ENCODE measurements at places on chromosomes 16 and 17.

GRCh38 chr16:87213536-87213935 is 103.7 kb downstream of the C16orf95 start:
- DNase-seq = no peak

GRCh38 chr16:58488531-58488930 is 11.4 kb upstream of the NDRG4 start:
- no peak for DNase-seq

DNA sequence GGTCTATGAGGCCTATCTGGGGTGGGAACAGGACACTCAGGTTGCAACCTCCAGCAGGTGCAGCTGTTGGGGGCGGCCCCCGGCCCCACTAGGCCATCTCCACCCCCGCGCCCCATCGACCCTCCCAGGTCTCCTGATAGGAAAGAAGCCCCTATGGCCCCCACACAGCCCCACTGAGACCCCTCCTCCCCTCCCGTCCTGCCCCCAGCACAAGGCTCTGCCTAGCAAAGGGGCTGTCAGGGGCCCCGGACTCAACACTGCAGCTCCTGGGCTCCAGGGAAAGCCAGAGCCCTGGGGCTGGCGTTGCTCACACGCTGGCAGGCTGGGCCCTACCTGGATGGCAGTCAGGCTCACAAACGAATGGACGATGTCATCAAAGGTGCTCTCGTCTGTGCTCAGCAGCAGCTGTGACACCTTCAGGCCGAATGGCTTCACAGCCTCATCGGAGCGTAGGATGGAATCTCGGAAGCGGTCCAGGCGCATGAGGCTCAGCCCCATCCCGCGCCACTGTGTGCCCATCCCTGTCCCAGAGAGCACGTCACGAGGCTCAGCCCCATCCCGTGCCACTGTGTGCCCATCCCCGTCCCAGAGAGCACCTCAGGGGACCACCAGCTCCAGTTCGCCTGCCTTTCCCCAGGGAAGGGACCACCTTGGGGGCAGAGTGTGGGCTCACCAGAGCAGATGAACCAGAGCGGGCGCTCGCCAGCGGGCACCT is 7.3 kb downstream of the FASN start:
- DNase-seq = no peak

GRCh38 chr17:50122945-50123344 is 7.0 kb downstream of the SAMD14 start:
- DNase-seq = no peak

DNA sequence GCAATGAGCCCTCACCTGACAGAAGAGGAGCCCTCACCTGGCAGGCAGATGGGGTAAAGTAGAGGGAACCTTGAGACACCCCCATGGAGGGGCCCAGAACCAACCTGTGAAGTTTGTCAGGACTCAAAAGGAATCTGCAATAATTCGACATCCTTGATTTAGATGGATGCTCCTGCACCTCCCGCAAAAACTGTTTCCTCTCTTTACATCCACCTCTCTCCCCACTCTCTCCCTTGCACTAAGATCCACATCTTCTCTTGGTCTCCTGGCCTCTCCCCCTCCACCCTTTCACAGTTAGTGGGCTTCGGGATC is 34.9 kb upstream of the RBFOX3 start:
- DNase-seq = no peak

DNA sequence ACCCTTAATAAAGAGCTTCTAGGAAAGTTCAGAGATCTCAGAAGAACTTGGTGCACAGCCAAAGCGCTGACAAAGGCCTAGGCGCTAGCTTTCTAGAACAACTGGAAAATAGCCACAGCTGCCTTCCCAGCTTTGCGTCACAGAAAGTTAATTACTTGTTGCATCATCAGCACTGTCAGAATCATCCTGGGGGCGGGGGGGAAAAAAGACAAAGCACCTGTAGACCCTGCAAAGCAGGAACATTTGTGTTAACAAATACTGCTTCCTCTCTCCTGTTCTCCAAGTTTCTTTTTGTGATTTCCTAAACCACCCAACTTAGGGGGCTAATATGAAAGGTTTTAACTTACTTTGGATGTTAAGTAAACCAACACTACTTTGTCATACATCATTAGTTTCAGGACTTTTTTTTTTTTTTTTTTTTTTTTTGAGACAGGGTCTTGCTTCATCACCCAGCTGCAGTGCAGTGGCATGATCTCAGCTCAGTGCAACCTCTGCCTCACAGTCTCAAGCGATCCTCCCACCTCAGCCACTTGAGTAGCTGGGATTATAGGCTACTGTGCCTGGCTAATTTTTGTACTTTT is 4.8 kb upstream of the AARSD1 start:
- DNase-seq = no peak

GRCh38 chr17:7250695-7251627 is 573 bp downstream of the CTDNEP1 start:
- no peak for DNase-seq

DNA sequence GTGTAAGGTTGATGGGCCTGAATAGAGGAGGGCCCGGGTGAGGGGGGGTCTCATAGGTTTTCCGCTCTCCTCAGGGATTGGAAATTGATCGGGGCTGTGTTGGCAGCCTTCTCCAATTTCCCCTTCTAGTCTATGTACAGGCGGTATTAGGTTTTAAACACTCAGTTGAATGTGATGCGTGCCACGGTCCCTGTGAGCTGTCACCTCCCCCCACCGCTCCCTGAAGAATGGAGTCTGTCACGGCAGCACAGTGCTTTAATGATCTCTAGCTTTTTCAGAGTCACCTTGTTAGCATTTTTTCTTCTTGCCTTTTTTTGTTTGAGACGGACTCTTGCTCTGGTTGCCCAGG is 800 bp downstream of the COX4I1 start:
- peak; percentile 20 for DNase-seq

DNA sequence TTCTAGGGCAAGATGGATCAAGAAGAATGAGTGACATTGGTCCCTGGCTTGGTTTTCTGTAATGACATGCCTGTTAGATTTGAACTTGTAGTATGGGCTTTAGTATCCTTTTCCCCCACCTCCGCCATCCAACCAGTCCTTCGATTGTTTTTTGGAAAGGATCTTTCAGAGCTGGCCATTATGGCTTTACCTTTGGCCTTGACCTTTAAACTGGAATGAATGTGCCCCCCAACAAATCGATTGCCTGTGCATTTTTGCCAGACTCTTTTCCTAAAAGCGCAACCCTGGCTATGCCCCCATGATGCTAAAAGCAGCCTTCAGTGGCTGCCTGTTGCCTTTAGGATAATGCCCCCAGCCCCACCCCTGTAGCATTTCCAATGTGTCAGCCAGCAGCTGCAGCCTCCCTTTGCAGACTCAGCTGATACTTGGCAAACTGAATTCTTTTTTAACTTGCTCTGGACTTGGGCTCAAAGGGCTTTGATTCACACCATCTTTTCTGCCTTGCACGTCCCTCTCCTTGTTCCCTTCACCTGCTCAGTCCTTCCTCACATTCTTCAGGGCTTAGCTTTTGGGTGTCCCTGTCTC is 4.0 kb downstream of the GPRC5C start:
- no peak for DNase-seq

DNA sequence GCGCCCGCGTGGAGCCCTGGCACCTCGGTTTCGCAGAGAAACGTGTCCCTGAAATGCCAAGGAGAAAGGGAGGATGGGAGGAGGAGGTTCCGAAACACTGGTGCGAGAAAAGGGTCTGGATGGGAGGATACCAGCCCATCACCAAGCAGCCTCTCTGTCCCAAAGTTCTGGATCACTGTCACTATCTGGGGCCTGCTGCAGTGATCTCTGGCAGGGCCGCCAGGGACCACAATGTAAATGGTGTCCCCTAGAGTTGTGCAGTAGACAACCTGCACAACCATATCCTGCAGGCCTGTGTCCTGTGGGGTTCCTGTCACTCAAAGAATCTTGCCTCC is 229.3 kb downstream of the C16orf78 start:
- no peak for DNase-seq

- peak; percentile 3 for DNase-seq
These were observed 7.0 kb upstream of the MILR1 start for GRCh38 chr17:64441772-64442540.

- DNase-seq = no peak
These were observed 43.2 kb upstream of the ZFHX3 start for GRCh38 chr16:73091174-73091573.

Measured in effector memory CD4-positive, alpha-beta T cell (primary cell).